ENCODE measurements at places on chromosomes 3 and 15.

- DNase-seq: no peak
These were observed 185.3 kb downstream of the TJP1 start for GRCh38 chr15:29636921-29637320.

- no peak for DNase-seq
These were observed 501.5 kb upstream of the THBS1 start for GRCh38 chr15:39079296-39079847.

DNA sequence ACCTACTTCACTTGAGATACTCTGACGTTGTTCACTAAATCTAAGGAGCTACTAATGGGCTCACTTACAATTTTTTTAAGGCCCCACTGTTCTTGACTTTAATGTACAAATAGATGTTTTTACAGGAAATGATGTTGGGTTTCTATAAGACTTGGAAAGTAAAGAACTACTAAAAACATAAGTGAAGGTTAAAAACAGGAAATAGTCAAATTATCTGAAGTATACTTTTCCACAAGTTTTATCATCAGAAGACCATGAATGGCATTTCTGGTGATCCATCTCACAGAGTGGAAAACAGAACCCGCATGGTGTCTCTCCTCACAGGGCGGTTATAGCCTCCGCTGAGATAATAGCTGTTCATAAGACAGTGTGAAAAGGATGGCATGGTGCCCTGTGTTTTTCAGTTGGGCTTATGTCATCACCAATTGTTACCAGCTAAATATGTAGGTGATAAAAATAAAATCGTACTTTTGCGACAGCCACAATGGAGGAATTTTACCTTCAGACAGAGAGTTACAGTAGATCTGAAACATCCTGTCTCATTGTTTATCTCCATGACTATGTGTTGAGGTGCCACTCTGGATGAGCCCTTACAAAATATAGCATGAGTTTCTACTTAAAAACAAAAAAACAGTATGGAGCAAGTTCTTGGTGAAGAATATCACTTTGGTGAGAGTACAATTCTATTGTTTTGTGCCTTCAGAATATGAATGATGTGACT lies 462.4 kb downstream of the RAP2B start:
- peak; percentile 90 for DNase-seq

DNA sequence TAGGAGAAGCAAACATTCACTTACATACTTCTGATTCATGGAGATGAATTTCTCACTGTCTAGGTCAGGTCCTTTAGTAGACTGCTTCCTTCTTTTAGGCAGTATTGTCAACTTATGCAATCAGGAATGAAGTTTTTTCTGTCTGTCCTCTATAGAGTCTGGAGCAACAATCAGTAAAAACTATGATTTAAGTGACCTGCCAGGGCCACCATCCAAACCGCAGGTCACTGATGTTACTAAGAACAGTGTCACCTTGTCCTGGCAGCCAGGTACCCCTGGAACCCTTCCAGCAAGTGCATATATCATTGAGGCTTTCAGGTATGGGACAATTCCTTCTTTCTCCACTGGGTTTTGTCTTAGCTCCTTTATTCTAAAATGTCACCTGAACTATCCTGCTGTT lies 523.1 kb downstream of the ROBO2 start:
- no peak for DNase-seq

GRCh38 chr3:160676547-160677303 lies at the start of gene ARL14:
ARL14 (plus strand) TSS chr3:160677160; CDS start chr3:160677347, 187 bp downstream.
- peak; percentile 23 for DNase-seq

- no peak for DNase-seq
These were observed 996 bp upstream of the XIRP1 start for GRCh38 chr3:39193391-39193790.

GRCh38 chr3:109072194-109072593 lies 45.7 kb downstream of the MORC1 start:
- DNase-seq: no peak

DNA sequence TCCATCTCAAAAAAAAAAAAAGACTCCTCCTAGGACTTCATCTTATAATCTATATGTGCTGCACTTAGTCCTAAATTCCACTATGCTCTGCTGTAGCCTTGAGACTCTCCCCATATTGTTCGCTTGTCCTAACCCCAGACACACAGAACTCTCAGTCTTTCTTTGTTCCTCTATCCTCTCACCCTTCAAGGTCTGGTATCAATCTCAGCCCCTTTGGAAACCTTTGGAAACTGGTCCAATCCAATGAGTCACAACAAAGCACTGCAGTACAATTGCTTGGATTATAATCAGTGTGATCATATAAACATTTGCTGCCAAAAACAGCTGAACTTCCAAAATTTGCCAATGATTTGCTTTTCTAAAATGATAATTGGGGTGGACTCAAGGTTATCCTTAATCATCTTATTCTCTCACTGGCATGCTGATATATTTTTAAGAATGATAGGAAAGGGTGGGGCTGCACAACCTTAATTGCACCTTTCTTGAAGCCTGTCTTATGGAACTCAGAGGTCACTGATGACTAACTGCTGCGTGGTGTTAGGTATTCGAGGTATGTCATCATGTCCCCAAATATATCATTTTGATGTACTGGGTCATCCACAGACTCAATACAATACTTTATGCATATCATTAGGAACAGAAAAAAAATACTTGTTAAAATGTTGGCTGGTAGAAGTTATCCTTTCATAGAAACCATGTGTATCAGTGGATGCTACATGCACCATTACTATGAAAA lies 756.7 kb downstream of the NR2F2 start:
- no peak for DNase-seq

DNA sequence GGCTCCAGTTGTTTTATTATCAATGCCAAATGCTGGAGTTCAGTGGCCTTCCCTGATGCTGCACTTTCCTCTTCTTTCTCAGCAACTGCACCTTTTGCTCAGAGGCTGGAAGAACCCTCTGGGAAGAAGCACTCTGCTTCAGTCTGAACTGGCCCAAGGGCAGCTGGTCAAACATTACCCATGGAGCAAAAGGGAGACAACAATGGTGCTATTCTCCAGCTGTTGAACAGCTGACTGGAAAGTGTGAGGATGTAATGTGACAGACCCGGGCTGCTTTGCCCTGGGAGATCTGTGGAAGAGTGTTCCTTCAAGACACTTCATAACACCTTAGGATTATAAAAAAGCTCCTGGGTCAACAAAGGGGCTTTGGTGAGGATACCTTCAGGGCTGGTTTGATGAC lies 84.9 kb downstream of the EPHB1 start:
- DNase-seq: no peak

DNA sequence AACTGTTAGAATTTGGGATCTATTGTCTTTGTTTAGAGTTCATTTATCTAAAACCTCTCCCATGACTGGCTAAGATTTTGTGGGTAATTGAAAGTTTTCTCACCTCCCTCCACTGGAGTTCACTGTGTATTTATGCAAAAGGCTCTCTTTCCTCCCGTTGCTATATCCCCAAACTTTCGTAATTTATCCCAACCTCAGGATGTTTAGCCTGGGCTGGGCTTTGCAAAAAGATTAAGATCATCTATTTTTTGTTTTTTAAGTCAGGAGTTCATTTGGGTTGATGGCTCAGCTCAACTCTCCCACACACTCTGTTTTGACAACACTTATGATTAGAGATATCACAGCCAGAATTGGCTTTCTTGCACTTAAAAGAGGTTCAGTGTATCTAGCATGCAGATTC lies 27.0 kb downstream of the SUCNR1 start:
- DNase-seq: no peak

All from dermis microvascular lymphatic vessel endothelial cell (primary cell).